HAP-1 (cell line): ENCODE measurements at places on chromosomes 4 and X.

DNA sequence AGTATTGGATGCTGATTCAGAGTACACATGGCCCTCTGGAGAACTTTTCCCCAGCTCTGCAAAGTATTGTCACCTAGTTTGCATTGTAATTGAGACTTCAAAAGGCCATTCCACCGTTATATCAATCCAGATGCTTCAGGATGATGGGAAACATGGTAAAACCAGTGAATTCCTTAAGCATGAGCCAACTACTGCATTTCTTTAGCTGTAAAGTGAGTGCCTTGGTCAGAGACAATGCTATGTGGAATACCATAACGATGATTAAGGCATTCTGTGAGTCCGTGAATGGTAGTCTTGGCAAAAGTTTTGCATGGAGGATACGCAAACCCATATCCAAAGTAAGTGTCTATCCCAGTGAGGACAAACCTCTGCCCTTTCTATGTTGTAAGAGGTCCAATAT, 355.2 kb downstream of the DCAF12L2 start:
- no peak for DNase-seq

DNA sequence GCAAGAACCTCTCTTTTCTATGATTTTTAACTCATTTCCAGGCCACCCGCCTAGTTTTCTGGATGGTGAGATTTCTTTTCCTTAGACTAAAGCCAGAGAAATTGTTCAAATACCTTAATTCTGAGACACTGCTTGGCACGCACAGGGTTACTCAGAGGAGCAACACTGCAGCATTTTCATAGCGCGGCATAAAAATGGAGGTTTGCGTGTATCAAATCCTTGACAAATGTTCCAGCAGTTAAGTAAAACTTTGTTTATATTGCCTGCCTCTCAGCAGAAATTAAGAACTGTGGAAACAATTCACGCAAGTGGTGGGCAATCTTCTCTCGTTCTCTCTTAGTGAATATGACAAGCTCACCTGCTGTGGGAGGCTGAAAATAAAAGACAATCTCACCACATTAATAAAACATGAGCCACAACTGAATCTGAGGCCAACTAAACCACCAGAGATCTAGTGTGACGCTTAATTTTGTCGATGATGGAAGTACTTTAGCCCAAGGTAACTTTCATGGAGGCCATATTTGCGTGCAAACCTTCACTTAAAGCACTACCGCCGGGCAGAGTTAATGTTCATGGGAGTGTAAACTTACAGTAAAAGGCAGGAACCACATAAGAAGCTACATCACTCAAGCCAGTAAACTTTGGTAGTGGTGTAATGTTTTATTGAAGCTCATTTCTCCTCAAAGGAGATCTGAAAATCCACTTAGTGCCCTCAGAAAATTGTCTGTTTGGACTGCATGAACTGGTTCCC, 894.8 kb upstream of the EPHA5 start:
- DNase-seq: no peak

DNA sequence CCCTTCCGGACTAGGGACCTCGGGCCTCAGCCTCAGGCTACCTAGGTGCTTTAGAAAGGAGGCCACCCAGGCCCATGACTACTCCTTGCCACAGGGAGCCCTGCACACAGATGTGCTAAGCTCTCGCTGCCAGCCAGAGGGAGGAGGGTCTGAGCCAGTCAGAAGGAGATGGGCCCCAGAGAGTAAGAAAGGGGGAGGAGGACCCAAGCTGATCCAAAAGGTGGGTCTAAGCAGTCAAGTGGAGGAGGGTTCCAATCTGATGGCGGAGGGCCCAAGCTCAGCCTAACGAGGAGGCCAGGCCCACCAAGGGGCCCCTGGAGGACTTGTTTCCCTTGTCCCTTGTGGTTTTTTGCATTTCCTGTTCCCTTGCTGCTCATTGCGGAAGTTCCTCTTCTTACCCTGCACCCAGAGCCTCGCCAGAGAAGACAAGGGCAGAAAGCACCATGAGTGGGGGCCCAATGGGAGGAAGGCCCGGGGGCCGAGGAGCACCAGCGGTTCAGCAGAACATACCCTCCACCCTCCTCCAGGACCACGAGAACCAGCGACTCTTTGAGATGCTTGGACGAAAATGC, at the start of gene WAS:
WAS (plus strand) TSS at position 389 of the 572 bp plus-strand sequence; CDS start at position 444, 55 bp downstream.
- no peak for DNase-seq

DNA sequence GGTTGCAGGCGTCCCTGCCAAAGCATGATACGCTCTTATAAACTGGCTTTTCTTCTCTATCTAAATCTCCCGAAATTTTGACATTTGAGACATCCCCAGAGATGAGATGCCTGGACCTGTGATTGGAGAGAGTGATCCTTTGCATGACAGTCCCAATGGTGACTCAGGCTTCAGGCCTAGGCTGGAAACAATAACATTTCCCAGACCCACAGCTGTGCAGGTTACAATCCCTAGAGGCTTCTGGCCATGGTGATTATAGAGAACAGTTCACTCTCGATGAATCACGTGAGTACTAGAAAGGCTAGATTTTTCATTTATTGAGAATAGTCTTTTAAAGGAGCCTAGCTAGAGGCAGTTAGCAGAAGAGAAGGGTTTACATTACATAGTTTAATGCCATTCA, 75.9 kb downstream of the SPATA18 start:
- DNase-seq: no peak

DNA sequence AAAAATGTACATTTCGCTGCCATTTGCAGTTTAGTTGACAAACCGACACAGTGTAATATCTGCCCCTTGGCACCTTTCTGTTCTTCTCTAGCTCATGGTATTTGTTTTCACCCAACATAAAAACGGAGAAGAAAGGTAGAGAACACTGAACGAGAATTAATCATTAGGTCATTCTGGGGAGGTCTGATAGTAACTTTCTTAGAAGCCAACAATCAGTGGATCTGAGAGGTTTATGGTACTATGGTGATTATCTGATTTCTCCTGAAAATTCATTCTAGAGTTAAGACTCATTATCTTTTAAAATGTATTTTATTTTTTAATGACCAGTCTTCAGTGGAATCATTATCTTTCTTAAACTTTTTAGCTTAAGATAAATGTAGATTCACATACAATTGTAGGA, 8.5 kb downstream of the RAPGEF2 start:
- no peak for DNase-seq

DNA sequence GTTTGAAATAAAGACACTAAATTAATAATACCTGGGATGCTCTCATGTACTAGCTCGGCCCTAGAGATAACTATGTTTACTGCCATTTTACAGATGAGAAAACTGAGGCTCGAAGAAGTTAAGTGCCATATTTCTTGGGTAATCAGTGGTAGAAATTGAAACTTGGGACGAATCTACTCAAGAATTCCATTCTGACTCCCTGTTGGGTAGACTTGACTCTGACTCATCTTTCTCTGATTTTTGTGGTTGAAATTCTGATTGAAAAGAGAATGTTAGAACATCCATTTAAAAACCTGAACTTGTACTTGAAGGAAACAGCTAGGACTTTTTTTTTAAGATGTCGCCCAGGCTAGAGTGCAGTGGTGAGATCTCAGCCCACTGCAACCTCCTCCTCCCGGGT, 50.1 kb upstream of the NSUN7 start:
- DNase-seq: no peak

- no peak for DNase-seq
Observed at GRCh38 chr4:917466-917865, 14.7 kb downstream of the GAK start.

GRCh38 chr4:118942465-118942864, 53.8 kb downstream of the SYNPO2 start:
- DNase-seq: no peak

GRCh38 chr4:137360761-137361160, 171.5 kb downstream of the PCDH18 start:
- no peak for DNase-seq

- DNase-seq: peak; percentile 73
Observed at GRCh38 chr4:180028682-180029081, 2214.5 kb upstream of the TENM3 start.

DNA sequence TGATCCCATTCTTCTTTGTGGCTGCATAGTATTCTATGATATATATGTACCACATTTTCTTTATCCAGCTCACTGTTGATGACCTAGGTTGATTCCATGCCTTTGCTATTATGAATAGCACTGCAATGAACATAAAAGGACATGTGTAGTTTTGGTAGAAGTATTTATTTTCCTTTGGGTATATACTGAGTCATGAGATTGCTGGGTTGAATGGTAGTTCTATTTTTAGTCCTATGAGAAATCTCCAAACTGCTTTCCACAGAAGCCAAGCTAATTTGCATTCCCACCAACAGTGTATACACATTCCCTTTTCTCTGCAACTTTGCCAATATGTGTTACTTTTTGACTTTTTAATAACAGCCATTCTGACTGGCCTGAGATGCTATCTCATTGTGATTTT, 278.3 kb downstream of the PCDH18 start:
- DNase-seq: no peak

GRCh38 chr4:101019941-101020401, 327.4 kb downstream of the PPP3CA start:
- DNase-seq: no peak

DNA sequence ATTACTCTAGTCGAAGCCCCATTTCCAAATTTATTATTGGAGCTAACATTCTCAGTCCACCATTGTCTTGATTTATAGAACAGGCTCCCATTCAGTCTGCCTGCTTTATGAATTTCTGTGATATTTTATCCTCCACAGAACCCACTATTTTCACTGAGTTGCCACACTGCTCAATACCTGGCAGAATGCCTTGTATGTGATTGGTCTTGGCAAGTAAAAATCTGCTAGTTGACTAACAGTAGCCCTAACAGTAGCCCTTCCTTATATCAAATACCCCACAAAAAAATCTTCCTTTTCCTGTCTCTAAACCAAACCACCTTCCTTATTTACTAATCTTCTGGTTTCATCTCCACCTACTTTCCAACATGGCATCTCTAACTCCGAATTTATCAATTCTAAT, 82.6 kb downstream of the CHM start:
- no peak for DNase-seq

DNA sequence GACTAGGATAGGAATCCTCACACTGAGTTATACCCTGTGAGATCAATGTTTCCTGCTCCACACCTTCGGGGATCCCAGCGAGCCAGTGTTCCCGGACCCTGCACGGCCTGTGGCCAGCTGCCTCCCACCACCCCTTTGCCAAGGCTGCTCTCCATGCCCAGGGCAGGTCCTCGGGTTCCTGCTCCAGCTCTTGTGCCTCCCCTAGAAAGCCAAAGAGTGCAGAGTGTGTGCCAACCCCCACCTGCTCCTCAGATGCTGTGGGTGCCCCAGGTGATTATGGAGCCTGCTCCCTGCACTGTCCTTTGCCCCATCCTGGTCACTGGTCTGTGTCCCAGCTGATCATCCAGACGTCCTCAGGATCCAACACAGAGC, 246.4 kb downstream of the AFAP1 start:
- DNase-seq: no peak

DNA sequence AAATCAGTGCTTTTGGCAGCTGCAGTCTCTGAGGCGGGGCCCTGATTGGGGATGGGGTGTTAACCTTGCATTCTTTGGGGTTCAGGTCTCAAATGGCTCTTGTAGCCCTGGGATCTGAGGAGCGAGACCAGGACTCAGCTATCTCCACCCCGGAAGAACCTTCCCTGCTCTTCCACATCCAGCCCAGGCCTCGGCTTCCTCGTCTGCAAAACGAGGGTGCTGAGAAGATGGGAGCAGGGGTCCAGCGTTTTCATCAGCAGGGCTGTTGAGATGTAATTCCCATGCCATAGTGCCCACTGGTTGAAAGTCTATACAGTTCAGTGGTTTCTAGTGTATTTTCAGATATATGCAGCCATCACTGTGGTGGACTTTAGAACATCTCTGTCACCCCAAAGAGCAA, 34.6 kb upstream of the WFS1 start:
- DNase-seq: no peak

DNA sequence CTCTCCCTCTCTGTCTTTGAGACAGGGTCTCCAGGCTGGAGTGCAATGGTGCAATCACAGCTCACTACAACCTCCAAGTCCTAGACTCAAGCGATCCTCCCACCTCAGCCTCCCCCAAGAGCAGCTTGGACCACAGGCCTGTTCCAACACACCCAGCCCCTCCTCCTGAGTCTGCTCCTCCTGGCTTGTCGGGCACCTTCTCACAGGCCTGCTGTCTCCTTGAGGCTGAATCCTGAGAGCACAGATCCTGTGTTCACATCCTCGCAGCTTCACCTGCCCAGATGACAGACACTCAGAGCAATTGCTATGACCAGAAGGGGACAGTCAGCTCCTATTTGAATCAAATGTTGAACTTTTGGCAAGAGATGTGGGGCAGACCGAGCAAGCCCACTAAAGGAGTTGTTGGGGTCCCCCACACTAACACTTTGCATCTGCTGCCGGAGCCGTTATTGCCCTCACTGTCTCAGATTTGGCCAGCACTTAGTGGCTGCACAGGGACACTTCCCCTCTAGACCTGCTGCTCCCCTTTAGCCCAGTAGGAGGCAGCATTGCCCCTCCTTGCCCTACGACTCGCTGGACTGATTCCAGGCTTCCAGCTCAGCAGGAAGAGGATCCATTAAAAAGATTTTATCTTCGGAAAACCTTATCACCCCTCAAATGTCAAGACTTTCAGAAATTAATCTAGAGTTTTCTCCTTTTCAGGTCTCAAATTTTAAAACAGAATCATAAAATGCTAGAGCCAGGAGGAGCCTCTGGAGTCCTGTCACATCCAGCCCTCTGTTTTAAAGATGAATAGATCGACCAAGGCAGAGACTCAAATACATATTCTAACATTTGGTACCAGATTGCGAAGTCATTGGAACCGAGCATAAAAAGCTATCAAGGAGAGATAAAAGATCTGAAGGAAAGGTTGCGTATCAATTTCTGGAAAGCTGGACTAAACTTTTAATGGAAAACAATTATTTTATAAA, 113.7 kb downstream of the USP46 start:
- DNase-seq: peak; percentile 64

- no peak for DNase-seq
Observed at GRCh38 chr4:31071508-31072486, 351.6 kb downstream of the PCDH7 start.

GRCh38 chr4:86223472-86223871, 136.4 kb downstream of the MAPK10 start:
- peak; percentile 69 for DNase-seq

DNA sequence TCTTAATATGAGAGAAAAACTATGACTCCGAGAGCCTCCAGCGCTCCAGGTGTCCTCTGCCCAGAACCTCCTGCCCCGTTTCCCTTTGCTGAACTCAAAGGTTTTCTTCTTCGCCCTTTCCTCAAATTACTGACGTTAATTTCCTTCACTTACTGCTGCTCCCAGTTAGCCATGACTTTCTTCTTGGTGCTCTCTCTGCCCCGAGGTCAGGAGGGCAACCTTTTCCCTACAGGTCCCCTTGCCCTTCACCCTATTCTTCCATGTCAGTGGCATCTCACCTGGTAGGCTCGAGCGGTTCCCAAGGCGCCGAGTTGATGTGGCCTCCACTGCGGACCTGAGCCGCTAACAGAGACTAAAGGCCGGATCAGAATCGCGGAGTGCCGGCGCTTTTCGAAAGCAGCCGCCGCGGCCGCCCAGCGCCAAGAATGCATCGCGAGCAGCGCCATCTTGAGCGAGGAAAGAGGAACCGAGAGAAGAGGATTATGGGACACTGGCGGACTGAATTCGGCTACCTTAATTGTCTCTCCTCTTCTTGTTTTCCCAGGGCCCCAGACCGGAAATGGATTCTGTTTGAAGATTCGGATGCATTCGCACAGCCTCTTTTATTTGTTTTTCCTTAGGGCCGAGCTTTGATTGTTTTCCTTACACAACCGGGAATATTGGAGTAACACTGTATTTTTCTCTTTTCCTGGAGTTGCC, at the start of gene ABCB7:
ABCB7 (minus strand) TSS at position 457 of the 699 bp plus-strand sequence; CDS start at position 446, 11 bp downstream.
- peak; percentile 81 for DNase-seq
